H7 (cell line): ENCODE measurements at places on chromosomes 1 and 21.

GRCh38 chr1:200992382-200993048 is 31.0 kb downstream of the KIF21B start:
- no peak for DNase-seq

DNA sequence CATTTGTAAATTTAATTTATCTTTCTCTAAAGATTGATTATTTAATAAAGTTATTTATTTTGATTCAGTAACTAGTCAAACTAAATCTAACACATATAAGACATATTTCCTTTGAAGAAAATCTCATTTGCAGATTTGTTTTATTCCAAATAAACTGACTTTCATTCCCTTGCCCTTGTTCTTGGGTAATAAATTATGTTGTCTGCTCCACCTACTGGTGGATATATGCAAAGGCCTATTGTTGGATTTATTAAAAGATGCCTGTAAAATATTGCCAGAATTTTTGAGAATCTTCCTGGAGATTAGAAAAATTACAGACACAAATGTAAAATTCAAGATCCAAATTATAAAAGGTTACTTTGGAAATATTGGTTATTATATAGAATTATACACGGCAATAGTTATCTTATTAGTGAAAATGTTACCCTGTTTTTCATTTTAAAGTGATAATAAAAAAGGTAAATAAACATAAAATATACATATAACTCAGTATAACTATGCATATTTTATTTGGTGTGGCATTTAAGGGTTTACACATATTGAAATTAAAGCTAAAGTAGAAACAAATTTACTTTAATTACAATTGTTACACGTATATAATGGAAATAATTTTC is 116.1 kb downstream of the SPATA17 start:
- no peak for DNase-seq

GRCh38 chr1:231808990-231809389 is 182.4 kb downstream of the DISC1 start:
- no peak for DNase-seq

DNA sequence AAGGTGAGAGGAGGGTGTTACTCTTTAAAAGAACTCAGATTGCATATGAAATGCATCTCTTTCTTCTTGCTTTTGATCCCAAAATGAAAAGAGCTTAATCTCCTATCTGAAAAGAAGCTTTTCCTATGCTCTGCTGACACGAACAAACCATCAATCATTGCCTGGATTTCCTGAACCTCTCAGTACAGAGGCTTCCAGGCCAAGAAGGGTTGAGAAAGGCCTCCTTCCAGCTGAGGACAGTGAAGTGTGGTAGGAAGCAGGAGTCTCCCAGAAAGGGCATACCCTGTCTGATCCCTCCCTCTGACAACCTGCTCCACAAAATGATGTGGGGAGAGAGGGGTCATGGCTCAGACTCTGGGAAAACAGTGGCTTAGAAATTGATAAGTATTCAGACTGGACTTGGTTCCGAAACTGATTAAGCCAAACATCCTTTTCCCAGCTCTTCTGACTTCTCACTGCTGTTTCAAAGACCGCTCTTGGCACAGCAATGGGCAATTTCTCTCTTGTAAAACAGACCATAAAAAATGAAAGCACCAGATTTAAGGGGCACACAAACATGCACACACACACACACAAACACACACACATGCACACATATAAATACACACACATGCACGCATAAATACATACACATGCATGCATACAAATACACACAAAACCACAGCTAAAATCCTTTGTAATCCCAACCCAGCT is 310.3 kb downstream of the SIPA1L2 start:
- DNase-seq, result no peak

DNA sequence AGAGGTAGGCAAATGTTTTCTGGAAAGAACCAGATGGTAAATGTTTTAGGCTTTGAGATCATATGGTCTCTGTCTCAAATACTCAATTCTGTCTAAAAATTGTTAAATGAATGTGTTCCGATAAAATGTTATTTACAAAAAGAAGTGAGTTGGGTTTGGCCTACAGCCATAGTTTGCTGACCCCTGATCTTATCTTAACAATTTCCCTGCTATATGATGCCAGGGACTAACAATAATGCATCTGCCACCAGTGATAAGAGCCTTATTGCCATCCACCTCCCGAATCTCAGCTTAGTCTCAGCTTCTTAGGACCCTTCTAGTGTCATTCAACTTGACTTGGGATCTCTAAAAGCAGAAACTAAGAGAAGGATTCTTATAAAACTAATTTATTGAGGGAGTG is 208.5 kb upstream of the ADGRL2 start:
- no peak for DNase-seq
